ENCODE measurements at places on chromosomes 1 and 21.

- DNase-seq: no peak
These were observed 2.2 kb downstream of the AJAP1 start for GRCh38 chr1:4656533-4657140.

DNA sequence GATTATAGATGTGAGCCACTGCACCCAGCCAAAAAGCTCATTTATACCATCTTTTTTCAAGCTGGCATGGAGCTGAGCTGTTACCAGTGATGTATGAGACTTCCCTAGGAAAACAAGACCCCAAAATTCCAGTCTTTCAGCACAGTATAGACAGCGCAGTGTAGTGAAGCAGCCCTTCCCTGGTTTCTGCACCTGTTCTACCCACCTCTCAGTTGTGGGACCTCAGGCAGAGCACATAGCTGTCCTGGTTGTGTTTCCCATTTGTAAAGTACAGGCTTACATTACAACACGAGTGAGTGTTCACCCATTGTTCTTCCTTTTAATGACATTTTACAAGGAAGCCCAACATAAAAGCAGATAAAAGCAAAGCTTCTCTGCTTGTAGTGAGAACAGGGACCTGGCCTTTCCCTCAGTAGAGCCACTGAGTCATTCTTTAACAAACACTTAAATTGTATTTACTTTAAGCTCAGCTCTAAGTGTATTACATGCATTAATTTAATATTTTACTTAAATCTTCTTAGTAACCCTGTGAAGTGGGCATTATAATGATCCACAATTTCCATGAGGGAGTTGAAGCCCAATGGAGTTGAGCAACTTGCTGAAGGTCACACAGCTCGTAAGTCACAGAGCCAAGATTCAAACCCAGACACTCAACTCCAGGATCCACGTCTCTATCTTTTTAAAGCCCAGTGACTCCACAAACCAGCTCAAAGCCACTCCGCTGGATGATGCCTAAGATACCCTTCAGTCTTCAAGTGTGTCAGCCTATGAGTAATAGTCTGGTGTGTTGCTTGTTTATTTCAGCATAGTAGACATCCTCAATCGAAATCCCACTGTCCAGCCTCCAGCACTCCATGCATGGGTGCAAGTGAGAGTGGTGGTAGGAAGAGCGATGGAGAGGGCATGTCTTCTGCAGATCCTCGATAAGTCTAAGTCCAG lies 40.5 kb upstream of the CAPZB start:
- no peak for DNase-seq

DNA sequence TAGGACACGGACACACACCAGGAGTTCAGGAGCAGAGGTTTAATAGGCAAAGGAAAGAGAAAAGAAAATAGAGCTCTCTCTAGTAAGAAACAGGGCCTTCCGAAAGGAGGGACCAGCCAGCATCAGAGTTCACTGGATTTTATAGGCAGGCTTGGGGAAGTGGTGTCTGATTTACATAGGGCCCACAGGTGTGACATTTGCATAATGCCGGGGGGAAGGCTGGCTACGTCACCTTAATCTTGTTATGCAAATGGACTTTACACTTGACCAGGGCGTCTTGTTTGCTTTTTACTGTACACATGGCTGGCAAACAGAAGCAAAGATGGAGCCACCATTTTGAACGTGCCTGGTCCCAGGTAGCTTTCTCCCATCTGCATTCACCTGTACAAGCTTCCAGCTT lies at the start of gene OR14A16:
Gene OR14A16, minus strand, starts transcription at position 97 of the 400 bp plus-strand sequence. CDS start 8,390 bp downstream, outside the sequence.
- DNase-seq: no peak

GRCh38 chr1:39321979-39322378 lies 117.5 kb downstream of the MACF1 start:
- no peak for DNase-seq

DNA sequence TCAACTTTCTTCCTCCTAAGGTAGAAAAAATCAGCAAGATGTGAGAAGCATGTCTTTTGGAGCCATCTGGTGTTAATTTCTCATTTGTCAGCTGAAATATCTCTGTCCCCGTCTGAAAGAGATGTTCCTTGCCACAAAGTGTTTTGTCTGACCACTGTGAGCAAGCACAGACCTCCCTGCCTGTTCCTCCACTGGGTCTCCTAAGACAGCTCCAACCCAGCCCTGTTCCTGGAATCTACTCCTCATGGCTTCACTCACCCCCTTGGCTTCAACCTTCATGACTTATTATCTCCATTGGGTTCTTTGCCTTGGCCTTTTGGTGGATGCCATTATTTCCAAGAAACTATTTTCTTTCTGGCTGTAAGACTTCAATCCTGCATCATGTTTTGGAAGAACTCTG lies 65.7 kb upstream of the CACHD1 start:
- no peak for DNase-seq

- DNase-seq: no peak
These were observed 45.8 kb upstream of the SAMSN1 start for GRCh38 chr21:14591882-14592281.

DNA sequence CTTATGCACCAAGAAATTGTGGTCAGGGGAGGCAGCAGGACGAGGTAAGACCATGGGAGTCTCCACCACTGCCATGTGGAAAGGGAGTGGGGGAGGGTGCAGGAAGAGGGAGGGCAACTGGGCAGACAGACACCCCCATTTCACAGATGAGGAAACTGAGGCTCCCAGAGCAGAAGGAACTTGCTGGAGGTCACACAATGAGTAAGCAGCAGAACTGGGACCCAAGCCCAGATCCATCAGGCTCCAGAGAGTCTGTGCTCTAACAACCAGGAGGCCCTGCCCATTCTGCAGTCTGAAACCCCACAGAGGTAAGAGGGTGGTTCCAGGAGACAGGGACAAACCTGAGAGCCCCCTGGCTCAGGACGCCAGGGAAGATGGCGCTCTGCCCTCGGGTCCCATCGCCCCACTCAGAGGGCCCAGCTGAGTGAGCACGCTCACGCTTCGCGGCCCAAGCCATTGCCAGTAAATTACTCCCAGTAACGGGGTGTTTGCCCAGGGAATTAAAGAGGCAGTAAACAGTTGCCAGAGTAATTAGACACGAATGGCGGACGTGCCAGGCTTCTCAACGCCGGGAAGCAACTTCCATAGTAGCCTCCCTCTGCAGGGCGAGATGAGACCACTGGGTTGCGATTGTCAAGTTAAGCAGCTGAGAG lies 59.2 kb downstream of the MATN1 start:
- no peak for DNase-seq

- no peak for DNase-seq
These were observed 34.4 kb downstream of the NTPCR start for GRCh38 chr1:232984577-232985425.

DNA sequence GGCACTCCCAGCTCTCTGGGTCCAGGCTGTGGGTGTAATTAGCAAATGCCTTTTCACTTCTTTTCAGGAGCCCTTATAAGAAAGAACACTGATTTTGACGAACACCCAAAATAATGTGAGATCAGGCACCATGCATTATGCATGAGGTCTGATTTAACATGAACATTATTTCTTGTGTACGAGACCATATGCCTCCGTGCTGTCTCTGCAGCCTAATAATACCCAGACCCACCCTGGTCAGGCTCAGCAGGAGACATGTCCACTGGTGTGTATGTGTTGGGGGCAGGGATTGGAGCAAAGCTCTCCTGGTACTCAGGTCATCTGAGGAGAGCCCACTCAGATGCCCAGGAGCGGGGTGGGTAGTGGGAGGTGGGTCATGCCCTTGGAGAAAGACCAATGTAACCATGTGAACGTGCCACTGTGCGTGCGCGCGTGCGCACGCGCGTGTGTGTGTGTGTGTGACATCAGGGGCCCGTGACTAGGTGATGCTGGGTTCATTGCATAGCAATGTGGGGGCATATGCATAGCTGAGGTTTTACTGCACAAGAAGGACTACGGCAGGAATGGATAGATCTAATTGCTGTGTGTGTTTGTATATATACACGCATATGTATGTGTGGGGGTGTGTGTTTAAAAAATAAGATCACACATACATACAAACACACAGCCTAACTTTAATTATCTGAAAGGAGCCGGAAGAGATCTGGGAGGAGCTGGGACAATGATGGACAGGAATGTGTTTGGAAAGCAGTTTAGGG lies 7.1 kb downstream of the POU3F1 start:
- no peak for DNase-seq

DNA sequence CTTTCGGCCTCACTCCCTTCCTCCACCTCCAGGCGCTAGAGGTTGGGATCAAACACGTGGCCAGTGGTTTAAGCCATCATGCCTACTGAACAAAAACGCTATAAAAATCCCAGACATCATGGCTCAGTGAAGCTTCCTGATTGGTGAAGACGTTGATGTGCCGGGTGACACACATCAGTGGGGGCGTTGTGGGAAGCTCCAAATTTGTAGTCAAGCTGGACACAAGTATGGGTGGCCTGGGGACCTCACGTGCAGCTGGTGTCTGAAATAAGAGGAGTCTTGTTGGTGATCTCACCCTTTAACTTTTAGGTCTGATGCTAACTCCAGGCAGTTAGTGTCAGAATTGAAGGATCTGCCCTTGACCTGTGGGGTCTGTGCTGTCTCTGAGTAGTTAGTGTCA lies 6.7 kb downstream of the CFAP298 start:
- DNase-seq: no peak

DNA sequence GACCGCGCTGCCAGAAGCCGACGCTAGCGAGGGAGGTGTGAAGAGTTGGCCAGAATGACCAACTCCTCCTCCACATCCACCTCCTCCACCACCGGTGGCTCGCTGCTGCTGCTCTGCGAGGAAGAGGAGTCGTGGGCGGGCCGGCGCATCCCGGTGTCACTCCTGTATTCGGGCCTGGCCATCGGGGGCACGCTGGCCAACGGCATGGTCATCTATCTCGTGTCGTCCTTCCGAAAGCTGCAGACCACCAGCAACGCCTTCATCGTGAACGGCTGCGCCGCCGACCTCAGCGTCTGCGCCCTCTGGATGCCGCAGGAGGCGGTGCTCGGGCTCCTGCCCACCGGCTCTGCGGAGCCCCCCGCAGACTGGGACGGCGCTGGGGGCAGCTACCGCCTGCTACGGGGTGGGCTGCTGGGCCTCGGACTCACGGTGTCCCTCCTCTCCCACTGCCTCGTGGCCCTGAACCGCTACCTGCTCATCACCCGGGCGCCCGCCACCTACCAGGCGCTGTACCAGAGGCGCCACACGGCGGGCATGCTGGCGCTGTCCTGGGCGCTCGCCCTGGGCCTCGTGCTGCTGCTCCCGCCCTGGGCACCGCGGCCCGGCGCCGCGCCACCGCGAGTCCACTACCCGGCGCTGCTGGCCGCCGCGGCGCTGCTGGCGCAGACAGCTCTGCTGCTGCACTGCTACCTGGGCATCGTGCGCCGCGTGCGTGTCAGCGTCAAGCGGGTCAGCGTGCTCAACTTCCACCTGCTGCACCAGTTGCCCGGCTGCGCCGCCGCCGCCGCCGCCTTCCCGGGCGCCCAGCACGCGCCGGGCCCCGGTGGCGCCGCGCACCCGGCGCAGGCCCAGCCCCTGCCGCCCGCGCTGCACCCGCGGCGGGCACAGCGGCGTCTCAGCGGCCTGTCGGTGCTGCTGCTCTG lies 1.2 kb downstream of the GPR88 start:
- DNase-seq: no peak

DNA sequence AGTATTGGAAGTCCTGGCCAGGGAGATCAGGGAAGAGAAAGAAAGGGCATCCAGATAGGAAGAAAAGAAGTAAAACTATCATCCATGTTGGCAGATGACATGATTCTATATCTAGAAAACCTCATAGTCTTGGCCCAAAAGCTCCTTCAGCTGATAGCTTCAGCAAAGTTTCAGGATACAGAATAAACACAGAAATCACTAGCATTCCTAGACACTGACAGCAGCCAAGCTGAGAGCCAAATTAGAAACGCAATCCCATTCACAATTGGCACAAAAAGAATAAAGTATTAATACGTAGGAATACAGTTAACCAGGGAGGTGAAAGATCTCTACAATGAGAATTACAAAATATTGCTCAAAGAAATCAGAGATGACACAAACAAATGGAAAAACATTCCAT lies 44.6 kb downstream of the ZFYVE9 start:
- DNase-seq: no peak

DNA sequence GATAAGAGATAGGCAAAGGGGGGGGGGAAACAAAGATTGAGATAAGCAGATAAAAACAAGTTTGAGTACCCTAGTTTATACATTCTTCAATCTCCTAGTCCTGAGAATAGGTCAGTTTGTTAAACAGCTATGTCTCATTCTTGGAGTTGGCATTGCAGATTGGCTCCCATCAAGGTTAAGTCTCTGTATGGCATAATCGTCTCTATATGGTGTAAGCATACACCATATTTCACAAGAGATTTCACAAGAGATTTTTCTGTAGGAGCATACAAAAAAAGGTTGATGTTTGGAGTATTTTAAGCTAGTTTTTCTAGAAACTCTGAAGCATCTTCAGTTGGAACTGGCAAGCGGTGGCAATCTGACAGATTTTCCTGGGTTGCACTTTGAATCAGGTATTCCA lies 35.8 kb downstream of the NCAM2 start:
- no peak for DNase-seq

- no peak for DNase-seq
These were observed 128.4 kb downstream of the HIVEP3 start for GRCh38 chr1:41790351-41790750.

- DNase-seq: no peak
These were observed 2.8 kb downstream of the SCNN1D start for GRCh38 chr1:1282998-1283397.

- DNase-seq: no peak
These were observed 17.6 kb downstream of the CAPN2 start for GRCh38 chr1:223729906-223730305.

DNA sequence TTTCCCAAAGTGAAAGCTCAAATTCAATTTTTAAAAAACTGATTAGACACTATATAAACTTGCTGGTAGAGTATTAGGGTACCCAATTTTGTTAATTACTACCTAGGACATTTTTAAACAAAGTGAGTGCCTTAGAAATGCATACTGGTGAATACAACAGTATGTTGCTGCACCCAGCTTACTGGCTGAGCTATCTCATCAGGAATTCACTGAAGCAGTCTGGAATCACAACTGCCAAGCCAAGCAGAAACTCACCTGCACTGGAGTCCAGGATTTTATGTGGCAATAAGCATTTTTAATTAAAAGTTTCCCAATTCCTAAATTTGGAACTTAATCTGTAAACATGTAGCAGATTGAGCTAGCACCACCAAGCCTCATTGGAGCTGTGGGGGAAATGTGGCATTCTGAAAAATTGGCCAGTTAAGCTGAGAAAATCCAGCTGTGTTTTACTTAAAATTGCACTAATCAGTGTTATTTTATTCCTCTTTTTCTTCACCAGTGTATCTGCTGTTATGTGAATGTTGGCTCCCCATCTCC lies 61.8 kb downstream of the CLEC20A start:
- no peak for DNase-seq

DNA sequence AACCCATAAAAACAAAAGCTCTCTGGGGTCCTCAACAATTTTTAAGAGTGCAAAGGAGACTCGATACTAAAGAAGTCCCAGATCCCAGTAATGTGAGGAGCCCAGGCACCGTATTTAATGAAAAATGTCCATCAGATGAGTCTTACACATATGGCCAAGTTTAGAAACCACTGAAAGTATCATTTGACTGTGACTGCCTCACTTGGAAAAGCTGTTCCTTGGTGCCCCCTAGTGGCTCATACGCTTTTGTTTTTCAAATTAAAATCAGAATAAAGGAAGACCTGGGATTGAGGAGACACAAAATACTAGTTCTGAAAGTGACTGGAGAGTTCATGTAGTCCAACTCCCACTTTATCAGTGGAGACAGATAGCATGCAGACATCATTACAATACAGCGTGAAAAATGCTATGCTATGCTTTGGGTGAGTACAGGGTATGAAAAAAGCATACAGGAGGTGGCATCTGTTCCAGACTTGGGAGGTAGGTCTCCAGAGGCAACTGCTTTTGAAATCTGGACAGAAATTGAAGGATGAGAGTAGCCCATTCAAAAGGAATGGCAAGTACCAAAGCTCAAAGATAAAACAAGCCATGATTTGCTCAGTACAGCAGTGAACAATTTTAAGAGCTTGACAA lies 33.8 kb downstream of the GDAP2 start:
- no peak for DNase-seq

GRCh38 chr1:110069404-110070281 lies 829 bp downstream of the ALX3 start:
- DNase-seq: no peak

Measured in esophagus muscularis mucosa (tissue), 4 donors.